ENCODE measurements at places on chromosomes 12 and 14.

GRCh38 chr14:99944241-99944651 lies 121.0 kb upstream of the EVL start:
- DNase-seq = no peak

GRCh38 chr14:71221119-71221518 lies 313.9 kb downstream of the PCNX1 start:
- no peak for DNase-seq

DNA sequence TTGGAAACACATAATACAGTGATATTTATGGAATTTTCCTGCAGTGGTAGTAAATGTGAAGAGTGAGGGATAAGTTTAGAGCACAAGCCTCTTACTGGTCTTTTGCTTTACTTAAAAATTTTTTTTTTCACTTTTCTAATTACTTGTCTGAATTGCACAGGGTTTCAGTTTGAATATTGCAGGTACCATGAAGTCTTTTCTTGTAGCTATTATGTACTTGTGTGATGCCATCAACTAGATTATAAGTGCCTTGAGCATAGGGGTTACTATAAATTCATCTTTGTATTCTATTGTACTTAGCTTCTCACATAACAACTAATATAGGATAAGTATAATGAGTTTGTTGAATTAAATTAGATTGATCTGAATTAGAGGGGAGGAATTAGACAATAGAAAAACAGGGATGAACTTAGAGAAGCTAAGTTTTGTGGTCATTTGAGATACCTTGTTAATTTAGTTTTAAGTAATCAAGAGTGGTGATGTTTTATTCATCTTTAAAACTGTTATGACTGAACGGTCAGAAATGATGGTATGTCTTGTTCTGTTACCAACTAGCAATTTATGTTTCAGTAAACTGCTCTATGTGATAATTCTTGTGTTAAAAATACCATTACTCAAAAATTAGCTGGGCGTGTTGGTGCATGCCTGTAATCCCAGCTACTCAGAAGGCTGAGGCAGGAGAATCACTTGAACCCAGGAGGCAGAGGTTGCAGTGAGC lies 42.1 kb downstream of the CCDC91 start:
- DNase-seq = no peak

DNA sequence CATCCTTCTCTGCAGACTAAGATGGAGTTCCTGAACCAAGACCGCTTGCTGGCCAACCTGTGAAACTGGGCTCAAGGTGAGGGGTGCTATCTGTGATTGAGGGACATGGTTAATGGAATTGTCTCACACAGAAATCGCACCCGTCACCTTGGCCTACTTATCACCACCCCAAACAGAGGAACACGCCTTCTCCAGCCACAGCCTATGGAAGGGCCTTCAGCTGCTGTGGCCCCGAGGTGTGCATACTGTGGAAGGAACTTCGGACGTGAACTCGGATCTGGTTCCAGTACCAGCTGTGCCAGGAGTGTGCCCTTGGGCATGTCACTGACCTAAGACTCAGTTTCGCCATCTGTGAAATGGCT lies 44.4 kb downstream of the EVL start:
- DNase-seq = no peak

DNA sequence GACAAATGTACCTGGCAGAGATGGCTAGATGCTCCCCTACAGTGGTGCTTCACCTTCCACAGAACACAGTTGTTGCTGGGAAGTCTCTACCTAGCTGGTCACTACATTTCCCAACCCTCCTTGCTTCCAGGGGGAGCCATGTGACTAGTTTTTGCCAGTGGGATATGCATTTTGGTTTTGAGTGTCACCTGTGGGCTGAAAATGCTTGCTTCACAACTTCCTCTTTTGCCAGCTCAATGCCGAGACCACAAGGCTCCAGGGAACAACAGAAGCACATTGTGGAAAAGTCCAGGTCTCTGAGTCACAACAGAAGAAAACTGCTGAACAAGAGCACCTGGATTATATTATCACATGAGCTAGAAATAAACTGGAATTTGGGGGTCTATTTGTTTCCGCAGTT lies 48.5 kb upstream of the ARHGAP5 start:
- DNase-seq = no peak

DNA sequence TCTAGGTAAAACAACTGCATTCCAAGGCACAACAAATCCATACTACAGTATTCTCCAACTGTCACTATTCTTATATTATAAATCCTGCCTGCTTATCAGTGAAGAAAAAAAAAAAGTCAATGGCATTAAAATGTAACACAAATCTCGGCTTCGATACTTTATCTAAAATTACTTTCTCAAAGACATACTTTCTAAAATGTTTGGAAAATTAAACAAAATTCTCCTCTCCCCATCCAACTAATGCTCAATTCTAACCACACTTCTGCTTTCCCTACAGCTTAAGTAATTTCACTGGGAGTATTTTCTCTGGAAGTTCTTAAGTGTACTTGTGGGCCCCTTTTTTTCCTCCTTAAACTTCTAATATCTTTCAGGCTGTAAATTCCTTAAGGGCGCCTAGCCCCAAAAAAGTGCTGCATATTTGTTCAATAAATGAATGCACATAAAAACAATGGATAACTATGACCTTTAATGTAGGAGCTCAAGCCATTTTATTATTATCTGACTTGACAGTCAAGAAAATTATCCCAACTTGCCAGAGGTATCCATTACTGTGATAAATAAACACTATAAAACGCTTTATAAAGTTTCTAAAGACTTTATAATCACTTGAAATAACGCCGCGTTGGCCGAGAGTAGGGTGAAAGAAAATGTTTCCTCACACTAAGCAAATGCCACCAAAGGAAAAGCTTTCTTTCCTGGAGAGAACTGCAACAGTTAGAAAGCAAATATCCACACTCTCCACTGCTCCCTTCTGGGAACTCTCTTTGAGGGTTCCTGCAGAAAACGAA lies 977 bp downstream of the HEATR5A start:
- no peak for DNase-seq

DNA sequence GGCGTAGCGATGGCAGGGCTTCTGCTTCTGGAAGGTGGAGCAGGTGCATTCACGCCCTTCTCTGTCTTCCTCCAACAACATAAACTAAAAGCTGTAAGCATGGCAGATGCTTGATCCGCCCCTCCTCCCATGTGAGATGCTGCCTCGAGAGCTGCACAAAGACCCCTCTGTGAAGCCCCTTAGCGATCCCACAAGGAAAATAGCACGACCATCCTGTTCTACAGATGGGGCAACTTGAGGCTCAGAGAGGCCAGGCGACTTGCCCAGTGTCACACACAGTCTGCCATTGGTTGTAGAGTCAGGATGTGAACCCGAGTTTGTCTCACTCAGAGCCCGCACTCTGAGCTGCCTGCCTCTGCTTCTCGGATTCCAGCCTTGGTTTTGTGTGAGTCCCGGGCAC lies 144.4 kb downstream of the SCARB1 start:
- no peak for DNase-seq

GRCh38 chr14:75832621-75833297 lies 149.0 kb downstream of the TGFB3 start:
- DNase-seq = no peak

- DNase-seq = no peak
These were observed 42.6 kb upstream of the A2ML1 start for GRCh38 chr12:8779862-8780261.

DNA sequence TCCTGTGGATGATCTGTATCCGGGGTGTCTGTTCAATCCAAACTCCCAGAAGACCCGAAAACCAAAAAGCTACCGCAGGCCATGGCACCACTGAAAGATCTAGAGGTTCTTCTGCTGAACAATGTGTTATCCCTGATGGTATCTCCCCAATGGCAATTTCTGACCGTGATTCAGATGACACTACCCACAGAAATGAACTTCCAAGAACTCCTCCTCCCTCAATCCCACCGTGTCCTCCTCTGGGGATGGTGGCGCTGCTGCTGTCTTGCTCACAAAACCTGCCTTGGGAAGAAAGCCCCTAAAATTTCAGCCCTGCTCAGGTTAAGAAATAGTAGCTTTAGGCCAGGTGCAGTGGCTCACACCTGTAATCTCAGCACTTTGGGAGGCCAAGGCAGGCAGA lies 7.8 kb downstream of the CRACR2A start:
- DNase-seq = no peak

GRCh38 chr14:100789460-100790417 lies 36.2 kb upstream of the MEG3 start:
- no peak for DNase-seq

GRCh38 chr12:78403681-78404080 lies 460.9 kb upstream of the SYT1 start:
- no peak for DNase-seq

GRCh38 chr12:47190905-47191304 lies 111.1 kb upstream of the AMIGO2 start:
- DNase-seq = no peak

DNA sequence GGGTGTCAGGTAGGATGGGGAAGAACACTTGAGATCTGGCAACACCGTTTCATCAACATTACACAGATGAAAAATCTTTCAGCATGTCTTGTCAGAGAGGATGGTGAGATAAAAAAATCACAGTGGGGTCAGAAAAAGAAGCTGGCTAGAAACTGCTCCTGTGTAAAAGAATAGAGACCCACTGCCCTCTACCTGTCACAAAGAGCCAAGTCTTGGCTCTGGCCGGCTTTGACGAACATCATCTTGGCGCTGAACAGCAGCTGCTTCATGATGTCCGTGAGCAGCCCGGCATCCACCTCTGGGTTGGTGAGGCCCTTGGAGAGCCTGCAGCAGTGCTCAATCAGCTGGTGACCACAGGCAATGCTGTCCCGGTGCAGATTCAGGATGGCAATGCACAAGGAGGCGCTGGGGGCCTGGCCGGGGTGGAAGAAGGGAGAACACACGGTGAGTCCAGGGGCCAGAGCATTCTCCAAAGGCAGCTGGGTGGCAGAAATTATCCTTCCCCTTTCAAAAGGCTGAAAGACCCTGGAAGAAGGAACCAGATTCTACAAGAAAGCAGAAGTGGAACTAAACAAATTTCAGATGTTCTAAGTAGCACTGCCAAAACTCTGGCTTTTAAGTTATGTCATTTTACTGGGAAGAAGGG lies 50.2 kb downstream of the ZFYVE26 start:
- DNase-seq = no peak

GRCh38 chr12:115918763-115919162 lies 358.7 kb downstream of the MED13L start:
- DNase-seq = no peak

DNA sequence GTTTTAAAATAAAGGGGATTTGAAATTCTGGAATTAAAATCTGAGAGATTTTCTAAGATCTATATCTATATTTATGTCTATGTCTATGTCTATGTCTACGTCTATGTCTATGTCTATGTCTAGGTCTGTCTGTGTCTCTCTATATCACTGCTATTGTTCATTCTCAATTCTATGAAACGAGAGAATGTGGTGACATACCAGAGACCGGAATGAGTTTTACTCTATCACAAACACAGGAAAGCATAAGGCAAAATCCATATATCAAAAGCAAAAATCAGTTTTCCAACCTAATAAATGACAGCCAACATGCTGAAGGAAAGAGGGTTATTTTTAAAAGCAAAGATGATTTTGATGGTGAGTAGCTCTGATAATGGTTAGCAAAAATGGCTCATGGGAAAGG lies 173.1 kb downstream of the ETNK1 start:
- DNase-seq = no peak

- no peak for DNase-seq
These were observed 70.7 kb downstream of the SRRM4 start for GRCh38 chr12:119052001-119052400.

GRCh38 chr14:77104393-77104792 lies 6.3 kb downstream of the CIPC start:
- no peak for DNase-seq

GRCh38 chr14:83096092-83096491 lies 1562.4 kb upstream of the SEL1L start:
- no peak for DNase-seq

DNA sequence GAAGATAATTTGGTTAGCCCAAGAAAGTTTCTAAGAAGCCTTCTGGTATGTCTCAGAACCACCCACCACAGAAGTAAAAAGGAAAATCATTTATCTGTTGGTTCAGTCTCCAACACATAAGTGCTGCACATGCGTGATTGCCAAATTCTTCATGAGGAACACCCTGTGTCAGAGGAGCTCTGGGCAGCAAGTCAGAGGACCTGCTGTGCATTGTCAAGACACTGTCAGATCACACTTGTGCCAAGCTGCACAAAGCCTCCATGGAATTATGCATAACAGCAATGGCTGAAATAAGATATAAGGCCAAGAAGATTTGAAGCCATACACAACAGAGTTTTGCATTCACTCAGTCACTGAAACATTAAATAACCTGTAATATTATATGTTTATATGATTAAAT lies 1304.7 kb upstream of the FLRT2 start:
- DNase-seq = no peak

GRCh38 chr14:70616646-70617045 lies 16.2 kb upstream of the MED6 start:
- DNase-seq = no peak

DNA sequence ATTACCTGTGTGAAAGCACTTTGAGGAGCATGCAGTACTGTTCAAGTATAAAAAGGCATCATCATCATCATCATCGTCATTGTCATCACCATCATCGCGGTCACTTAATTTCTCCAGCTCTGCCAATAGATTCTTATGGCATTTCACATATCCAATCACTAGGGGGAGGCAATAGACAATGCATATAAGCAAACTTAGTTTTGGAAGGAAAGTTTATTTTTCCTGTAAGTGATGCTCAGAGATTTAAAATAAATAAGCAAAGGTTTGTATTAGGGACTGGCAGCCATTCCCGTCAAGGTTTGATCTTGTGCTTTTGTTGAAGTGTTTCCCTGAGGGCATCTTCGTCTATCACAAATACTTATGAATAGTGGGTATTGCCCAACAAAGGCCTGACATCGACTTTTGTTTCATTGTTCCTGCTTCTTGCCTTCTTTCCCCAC lies 127.4 kb downstream of the KTN1 start:
- DNase-seq = no peak

DNA sequence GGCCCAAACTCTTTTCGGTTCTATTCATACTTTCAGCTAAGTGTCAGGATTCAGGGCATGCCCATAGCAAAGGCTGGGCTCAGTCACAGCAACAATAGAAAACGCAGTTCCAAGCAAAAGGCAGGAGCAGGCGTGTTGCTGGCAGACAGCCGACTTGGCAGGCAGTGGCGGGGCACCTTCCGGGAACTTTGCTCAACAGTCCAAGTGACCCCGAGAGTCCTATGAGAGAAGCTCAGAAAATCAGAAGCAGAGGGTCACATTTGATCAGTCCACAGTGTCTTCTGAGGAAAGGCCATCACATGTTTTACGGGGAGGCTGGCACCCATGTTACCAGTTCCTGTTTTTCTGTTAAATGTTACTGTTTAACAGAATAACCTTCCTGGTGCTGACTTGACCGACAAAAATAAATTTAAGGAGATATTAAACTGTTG lies 115.0 kb downstream of the DACT1 start:
- no peak for DNase-seq

Measured in NT2/D1 (cell line).